HAP-1 (cell line): ENCODE measurements at places on chromosomes 16 and 17.

DNA sequence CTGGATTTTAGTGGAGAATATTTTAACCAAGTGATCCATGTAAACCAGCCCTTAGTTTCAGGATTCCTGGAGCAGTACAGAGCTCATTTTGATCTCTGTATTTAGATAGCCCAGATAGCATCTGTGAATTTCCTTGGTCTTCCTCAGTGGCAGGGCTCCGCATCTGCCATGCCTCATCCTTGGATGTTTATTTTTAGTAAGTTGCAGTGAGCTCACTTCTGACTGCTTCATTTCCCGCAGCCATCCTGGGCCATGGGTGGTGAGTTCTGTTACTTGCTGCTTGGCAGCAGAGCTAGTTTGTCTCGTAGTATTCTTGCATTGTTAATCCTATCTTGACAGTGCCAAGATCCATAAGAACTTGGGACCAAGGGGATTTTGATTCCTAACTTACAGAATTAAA lies 33.7 kb downstream of the IST1 start:
- no peak for DNase-seq

DNA sequence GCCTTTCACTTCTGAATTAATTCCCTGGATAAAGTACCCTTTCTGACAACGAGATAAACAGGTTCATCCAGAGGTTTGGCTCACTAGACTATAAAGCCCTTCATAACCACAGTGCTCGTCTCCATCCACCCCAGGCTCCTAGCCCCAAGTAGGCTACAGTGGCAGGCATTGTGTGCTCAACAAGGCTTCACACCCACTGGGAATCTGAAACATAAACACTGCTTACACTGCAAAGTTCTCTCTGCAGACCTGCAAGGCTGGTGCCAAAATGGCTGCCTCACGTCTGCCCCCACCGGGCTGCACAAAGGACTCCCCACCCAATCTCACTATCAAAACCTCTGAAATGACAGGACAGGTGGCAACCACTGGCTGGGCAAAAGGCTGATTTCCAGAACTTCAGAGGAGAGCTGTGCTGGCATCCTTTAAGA lies 5.1 kb upstream of the HLF start:
- DNase-seq: no peak

- DNase-seq: no peak
These were observed 422.3 kb downstream of the TMEM114 start for GRCh38 chr16:8168016-8168415.

DNA sequence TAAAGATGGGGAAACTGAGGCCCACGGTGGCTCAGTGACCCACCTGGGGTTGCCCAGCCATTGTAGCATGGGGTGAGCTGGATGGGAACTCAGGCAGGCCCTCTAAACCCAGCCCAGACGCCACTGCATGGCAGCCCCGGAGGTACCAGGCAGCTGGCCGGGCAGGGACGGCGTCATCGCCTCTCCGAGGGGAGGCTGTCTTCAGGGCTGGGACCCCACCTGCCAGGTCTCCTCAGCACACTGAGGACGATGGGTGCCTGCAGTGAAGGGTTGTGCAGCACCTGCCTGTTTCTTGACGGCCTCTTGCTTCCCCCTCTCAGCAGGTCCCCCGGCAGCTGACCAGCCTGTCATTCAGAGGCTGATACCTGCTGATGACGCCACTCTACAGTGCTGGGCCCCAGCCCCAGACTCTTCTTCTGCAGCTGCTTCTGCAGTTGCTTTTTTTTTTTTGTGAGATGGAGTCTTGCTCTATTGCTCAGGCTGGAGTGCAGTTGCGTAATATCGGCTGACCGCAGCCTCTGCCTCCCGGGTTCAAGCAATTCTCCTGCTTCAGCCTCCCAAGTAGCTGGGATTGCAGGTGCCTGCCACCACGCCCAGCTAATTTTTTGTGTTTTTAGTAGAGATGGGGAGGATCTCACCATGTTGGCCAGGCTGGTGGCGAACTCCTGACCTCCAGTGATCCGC lies 24.7 kb downstream of the RNF213 start:
- DNase-seq: no peak

DNA sequence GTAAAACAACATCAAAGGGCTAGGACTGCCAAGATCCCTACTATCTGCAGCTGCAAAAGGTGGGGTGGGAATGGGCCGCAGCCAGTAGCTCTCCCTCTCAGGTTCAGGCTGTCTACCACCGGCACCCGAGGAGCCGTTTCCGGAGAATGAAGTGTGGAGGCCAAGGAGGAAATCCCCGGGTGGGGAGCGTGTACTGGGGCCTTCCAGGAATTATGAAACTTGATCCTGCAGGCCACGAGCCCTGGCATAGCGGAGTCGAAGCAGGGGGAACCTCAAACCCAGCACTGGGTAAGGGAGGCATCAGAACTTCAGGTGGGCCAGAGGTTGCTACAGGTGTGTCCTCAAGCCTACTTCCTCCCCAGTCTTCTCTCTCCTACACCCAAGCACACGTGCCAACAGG lies 5.1 kb downstream of the INPP5K start:
- no peak for DNase-seq

DNA sequence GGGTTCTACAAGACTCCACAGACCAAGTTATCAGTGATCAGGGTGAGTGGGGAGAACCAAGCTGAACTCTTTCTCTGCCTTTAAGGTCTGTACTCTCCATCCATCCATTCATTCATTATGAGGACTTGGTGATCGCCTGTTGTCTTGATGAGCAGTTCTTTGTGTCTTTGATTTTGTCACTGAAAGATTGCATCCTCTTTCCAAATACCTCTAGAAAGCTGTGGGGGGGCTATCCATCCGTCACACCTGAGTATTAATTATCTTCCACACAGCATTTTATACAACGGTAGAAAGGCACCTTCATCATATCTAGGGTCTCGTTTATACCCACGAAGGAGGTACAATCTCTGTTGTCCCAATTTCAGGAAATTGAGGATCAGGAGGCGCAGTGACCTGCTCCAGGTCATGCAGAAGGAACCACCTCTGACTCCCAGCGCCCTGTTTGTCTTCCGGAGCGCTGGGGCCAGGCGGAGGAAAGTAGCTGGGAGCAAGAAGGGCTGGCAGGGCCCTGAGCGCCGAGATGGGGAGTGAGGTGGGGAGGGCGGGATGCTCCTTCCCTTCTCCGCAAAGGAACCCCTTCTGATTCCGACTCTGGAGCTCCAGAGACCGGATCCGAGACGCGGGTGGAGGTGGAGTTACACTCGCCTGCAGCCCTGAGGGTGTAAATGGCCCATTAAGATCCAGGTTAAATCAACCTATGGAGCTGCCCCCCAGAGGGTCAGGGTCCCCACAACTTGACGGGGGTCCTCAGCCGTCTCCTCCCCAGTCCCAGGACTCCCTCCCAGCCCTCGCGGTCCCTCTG lies 605 bp upstream of the ABAT start:
- DNase-seq: no peak

DNA sequence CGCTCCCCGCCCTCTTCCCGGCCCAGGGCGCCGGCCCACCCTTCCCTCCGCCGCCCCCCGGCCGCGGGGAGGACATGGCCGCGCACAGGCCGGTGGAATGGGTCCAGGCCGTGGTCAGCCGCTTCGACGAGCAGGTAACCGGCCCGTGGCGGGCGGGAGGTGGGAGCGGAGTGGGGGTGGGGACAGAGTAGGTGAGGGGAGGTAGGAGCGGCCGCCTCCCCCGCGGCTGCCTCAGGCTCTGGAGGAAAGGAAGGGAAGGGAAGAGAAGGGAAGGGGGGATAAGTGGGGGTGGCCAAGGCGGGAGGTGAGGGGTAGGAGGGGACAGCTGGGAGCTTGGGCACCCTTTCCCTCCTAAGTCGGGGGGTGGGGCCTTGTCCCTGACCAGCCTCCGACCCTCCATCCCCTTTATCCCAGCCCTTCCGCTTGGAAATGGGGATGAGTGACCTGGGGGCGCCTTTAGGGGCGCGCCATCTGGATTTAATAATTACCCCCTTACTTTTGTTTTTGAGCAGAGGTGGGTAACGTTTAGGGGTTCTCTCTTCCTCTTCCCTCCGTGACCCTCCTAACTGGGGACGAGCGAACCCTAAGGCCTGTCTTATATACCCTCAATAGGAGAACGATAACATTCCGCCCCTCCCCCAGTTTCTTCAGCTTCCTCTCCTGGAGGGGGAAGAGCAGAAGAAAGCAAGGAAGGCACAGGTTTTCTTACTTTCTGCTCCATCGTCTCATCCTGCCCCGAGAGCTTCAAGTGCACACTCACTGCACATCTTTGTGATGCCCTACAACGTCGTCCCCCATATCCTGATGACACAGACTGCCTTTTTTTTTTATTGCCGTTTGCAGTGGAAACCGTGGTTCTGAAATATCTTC lies 694 bp downstream of the NF1 start:
- peak; percentile 57 for DNase-seq

DNA sequence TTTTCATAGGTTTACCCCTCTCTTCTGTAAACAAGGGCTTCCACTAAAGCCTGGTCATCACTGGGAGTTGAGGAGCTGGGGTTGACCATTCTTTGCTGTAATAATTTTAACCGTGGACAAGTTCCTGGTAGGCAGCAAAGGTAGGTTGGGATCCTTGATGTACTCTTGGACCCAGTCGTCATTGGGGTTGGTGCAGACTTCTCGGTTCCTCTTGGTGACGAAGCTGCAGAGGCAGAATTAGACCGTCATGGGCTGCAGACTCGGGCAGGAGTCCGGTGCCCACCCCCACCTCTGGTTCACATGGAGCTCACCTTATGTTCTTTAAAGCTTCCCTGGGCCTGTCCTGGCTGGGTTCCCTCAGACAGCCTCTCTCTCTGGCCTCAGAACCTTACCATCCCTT lies 3.8 kb downstream of the CCL16 start:
- no peak for DNase-seq

DNA sequence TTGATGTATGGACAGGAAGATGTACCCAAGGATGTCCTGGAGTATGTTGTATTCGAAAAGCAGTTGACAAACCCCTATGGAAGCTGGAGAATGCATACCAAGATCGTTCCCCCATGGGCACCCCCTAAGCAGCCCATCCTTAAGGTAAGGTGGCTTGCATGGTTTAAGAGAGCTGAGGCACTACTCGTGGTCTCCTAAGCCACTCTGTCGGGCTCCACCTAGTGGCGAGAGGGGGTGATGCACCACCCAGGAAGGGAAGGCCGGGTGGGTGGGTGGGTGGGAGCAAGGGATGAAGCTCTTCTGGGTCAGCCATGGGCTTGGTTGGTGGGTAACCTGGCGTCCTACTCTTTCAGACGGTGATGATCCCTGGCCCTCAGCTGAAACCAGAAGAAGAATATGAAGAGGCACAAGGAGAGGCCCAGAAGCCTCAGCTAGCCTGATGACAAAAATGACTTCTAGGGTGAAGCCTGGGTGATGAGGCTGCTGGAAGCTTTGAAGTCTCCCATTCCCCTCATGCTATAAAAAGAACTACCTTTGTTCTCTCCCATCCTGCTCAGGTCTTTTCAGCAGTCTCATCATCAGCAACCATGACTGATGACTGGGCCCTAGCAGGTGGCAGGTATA lies 21.5 kb downstream of the GPR179 start:
- DNase-seq: peak; percentile 16

GRCh38 chr17:1792495-1793446 lies 30.9 kb downstream of the SERPINF1 start:
- no peak for DNase-seq

DNA sequence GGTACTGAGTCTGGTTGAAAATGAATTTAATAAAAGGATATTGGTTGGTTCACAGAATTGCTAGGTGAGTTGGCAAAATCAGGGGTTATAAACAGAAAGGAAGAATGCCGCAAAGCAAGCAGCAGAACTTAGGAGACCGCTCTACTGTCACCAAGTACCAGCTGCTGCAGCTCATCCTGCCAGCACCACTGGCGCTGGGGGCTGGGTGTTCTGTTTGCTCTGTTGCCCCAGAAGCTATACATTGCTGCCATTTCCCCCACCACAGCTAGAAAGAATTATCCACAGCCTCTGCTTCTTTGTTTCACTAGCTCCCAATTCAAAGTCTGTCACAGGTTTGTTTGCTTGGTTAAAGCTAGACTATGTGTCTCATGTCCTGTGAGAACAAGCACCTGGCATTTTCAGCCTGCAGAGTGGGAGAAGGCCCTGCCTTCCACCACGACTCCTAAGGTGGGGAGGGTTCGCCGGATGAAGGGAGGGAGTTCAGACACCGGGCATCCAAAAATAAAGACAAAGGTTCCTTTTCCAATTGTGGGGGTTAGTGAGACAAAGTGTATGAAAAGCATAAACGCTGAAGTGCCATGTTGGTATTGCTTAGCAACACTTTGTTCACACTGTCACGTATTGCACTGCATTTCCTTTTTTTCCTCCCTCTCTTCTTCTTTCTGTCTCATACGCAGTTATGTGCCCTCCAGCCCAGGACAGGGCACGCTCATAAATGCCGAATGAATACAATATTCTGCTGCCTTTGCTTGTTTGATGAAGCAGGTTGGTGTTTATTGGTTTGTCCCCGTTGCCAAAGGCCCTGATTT lies 9.6 kb upstream of the CPD start:
- no peak for DNase-seq

DNA sequence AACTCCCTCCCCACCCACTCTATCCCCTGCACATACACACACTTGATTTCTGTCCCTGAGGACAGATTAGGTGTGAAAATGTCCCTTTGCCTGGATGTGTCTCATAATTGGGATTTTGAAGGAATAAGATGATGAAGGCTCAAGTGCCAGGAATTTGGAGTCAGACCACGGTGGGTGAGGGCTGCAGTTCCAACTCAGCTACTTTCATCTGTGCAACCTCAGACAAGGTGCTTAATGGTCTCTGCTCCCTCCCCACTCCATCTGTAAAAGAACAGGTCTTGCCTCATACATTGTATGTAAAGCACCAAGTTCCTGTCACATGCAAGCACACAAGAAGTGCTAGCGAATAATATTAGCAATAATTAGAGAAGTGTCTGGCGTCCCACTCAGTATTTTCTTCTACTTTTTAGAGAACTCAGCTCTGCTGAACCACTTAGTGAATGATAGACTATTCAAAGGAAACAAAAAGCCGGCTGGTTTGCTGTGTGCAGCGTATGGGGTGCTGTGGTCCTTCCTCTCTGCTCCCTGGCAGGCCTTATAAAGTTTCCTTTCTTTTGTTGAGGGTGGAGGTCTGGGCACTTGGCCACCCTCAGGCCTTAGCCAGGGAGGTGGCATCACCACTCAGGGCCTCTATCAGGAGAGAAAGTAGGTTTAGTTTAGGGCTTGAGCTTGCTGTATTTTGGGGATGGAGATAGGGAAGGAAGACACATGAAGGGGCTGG lies 6.4 kb downstream of the TBX4 start:
- no peak for DNase-seq

DNA sequence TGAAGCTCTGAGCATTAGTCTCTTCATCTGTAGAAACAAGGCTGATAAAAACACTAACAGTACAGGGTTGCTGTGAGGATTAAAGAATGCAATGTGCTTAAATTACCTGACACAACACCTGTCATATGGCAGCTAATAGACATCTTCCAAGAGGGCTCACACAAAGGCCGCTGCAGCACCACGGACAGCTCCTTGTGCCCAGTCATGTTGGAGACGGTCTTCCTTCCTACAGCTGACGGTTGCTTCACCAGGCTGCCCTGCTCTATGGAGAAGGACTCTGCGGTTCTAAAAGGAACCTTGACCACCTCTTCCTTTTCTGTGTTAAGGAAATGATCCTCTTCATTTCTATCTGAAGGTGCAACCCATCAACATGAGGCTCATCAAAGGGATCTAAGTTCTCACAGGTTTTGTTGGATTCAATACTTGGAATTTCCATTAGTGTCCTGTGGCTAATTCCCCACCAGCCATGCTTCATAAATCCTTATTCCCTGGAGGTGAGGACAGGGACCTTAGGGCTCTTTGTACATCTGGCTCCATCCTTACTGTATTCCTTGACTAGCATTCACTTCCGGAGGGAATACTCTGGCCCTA lies 138.9 kb upstream of the CES5A start:
- DNase-seq: peak; percentile 78
